ENCODE measurements at places on chromosomes 5 and 9.

- no peak for DNase-seq
These were observed 12.6 kb upstream of the DNAJB5 start for GRCh38 chr9:34976992-34977391.

DNA sequence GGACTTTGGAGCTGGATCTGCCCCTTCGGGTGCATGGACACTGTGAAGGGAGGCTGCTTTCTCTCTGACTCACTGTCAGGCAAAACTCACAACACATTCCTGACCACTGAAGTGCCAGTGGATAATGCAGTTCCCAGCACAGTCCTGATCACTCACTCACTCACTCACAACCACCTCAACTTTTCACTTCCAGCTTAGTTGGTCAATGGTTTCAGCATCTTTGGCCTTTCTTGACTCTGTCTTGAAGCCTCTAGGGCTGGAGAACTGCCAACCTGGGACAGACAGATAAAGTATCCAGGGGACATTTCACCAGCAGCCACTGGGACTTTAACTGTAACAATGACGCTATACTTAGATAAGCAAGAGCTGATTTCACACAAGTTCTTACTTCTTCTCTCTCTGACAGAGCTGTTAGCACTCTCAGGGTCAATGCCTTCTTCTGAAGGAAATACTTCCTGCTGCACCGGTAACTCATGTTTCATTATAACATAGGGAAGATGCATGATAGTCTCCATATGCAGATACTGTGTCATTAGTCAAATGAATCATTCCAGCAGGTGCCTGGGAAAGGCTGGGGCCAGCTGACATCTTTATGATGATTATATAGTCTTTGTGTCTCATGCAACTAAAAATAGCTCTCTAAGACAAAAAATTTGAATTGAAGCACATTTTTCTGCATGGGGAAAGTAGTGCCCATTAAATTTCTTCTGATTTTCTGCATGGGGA is 499.0 kb downstream of the SEMA5A start:
- no peak for DNase-seq

GRCh38 chr5:117679046-117679445 is 1104.4 kb upstream of the SEMA6A start:
- no peak for DNase-seq

GRCh38 chr5:150221471-150221870 is 31.6 kb downstream of the SLC6A7 start:
- DNase-seq: no peak

- DNase-seq: peak; percentile 85
These were observed 218.8 kb upstream of the ADAMTSL1 start for GRCh38 chr9:18255158-18255629.

- no peak for DNase-seq
These were observed 156.4 kb upstream of the RFX3 start for GRCh38 chr9:3682186-3682585.

DNA sequence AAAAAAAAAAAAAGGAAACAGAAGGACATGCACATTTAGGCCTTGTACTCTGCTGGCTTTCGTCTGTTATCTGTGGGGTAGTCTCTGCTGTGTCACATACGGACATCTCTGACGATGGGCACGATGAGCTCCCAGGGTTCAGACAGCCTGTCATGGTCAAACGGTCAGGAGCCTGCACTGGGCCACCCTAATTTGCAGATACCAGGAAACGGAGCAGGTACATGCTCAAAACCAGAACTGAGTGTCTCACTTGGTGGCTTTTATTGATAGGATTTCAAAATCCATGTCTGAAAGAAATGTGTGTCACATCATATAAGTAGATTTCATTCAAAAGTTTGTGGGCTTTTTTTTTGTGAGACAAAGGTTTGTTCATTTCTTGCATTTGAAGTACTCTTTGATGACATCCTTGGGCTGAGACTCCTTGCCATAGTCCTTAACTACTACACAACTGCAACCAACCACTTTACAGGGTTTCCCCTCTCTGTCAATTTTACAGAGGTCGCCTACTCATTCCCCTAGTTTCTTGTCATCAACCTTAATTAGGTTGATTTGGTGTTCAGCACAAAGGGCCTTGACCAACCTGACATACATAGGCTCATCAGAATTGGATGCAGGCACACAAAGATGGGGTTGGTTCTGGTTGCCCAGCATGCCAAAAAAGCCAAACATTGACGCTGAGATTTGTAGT is 9.0 kb downstream of the CKMT2 start:
- no peak for DNase-seq

GRCh38 chr5:135480511-135480910 is 28.4 kb upstream of the TIFAB start:
- no peak for DNase-seq

DNA sequence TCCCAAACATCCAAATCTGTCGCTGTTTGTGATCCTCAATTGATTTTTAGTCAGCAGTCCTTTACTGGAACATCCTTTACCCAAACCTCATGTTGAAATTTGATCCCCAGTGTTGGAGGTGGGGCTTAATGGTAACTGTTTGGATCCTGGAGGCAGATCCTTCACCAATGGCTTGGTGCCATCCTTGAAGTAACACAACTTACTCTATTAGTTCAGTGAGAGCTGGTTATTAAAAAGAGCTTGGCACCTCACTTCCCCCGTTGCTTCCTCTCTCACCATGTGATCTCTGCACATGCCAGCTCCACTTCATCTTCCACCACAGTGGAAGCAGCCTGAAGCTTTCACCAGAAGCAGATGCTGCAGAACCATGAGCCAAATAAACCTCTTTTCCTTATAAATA is 40.3 kb downstream of the DNAJB5 start:
- DNase-seq: no peak

DNA sequence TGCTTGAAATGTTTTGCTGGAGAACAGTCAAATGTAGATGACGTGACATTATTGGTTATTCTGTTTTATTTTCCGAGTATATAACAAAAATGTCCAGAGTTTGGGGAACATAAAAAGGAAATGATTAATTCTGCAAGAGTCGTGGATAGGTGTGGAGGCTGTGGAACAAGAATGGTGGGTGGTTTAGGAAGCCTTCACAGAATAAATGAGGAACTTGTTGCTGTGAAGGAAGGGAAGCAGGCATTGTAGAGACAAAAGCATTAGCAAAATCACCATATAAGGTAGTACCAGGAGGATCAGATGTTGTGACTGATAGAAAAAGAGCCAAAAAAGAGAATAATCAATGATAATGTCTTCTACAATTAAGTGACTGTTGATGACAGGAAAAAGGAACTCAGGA is 66.2 kb upstream of the CNTLN start:
- no peak for DNase-seq

GRCh38 chr5:8538821-8539220 is 669.9 kb downstream of the MTRR start:
- peak; percentile 97 for DNase-seq

DNA sequence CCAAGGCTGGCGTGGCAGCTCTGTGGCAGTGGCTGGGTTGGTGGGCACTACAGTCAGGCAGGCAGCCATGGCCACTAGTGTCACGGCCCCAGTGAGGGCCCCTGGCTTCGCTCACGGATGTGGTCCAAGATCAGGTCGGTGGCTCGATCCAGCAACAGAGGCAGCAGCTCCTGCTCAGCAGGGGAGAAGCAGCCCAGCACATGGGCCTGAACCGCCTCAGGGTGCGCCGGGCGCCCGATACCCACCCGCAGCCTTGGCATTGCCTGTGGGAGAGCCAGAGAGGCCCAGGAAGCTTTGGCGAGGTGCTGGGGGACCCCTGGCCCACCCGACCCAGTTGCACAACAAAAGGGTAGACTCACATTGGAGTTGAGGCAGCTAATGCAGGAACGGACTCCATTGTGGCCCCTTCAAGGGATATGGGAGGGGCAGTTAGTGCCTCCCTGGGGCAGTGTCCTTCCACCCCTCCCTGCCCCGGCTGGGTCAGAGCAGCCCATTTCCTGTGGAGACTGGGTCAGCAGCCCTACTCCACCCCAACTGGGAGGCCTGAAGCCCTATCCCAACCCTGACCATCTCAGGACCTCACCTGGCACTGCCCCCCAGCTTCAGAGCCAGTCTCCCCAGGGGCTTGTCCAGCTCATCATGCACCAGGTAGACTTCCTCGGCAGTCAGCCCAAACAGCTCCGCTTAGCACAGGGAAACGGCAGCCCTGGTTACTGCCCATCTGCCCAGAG is 1.3 kb downstream of the PTRH1 start:
- DNase-seq: no peak

GRCh38 chr9:32884482-32884881 is 101.1 kb downstream of the TMEM215 start:
- no peak for DNase-seq

DNA sequence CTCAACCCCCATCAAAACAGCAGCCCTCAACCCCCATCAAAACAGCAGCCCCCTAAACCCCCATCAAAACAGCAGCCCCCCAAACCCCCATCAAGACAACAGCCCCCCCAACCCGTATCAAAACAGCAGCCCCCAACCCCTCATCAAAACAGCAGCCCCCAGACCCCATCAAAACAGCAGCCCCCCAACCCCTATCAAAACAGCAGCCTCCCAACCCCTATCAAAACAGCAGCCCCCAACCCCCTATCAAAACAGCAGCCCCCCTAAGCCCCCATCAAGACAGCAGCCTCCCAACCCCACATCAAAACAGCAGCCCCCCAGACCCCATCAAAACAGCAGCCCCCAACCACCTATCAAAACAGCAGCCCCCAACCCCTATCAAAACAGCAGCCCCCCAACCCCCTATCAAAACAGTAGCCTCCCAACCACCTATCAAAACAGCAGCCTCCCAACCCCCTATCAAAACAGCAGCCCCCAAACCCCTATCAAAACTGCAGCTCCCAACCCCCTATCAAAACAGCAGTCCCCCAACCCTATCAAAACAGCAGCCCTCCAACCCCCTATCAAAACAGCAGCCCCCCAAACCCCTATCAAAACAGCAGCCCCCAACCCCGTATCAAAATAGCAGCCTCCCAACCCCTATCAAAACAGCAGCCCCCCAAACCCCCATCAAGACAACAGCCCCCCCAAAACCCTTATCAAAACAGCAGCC is 1.2 kb downstream of the TPPP start:
- no peak for DNase-seq

- DNase-seq: no peak
These were observed 51.9 kb upstream of the JAK2 start for GRCh38 chr9:4933177-4933576.

DNA sequence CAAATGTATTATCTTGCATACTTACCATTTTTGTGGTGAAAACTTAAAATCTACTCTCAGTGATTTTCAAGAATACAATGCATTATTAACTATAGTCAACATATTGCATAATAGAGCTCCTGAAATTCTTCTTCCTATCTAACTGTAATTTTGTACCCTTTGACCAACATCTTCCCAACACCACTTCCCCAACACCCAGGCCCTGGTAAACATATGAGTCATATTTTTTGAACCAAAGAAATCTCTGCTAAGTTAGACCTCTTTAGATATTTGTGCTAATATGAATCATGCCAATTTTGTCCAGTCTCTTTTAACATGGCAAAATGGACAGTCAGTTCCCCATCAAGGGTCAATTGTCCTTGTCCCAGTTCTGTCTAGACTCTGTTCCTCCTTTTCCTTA is 18.5 kb upstream of the RGS7BP start:
- DNase-seq: no peak

DNA sequence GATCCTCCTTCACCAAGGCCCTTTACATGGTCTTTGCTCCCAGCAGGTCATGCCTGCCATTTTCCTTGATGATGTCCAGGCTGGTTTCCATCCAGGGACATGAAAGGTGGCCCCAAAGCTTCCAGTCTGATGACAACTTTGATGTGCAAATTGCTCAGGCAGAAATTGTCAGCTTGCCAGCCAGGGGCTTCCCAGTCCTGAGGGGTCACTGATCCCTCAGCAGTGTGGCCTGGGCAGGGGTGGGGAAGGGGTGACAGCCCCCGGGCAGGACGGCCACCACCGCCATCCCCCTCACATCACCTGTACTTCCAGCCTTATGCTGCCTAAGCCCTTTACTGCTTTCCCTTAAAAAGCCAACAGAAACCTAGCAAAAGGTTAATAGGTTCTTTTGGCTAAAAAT is 96.3 kb downstream of the ANKRD33B start:
- DNase-seq: no peak

DNA sequence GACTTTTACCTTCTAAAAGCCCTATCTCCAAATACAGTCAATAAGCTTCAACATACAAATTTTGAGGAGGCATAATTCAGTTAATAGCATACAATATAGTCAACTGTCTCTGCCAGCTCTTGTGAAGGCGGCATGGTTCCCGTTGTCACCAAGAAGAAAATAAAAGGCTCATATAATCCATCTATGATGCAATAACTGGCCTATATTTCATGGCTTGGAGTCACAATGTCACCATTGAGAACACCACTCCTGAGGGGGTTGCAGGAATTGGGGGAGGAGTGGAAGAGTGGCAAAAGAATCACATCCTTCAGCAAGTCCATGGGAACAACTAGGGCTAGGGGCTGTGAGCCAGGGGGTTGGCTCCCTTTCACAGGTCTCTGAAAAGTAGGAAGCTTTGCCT is 16.0 kb upstream of the ASTN2 start:
- no peak for DNase-seq

- no peak for DNase-seq
These were observed 115.8 kb downstream of the DRD1 start for GRCh38 chr5:175328176-175328575.

GRCh38 chr9:134936346-134937163 is 18.8 kb upstream of the FCN1 start:
- DNase-seq: no peak

DNA sequence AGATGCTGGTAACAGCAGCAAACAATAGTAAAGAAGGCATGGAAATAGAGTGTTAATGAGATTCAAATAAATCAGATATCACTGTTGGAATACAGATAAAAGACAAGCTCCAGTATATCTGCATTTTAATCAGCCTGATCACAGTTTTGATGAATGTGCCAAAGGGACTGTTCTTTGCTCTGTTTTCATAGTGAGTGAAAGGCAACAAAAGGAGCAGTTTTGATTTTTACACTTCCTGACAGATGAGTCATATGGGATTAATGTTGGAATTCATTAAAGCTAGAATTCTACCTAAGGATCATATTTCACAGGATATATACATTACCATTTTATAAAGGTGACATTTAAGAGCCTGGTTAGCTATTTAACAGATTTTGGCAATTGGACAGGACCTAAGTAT is 743.3 kb upstream of the PTPRD start:
- no peak for DNase-seq

GRCh38 chr5:135466178-135467050 is 14.3 kb upstream of the TIFAB start:
- DNase-seq: peak; percentile 54

GRCh38 chr5:157267761-157268480 is 2.0 kb downstream of the CYFIP2 start:
- DNase-seq: no peak

DNA sequence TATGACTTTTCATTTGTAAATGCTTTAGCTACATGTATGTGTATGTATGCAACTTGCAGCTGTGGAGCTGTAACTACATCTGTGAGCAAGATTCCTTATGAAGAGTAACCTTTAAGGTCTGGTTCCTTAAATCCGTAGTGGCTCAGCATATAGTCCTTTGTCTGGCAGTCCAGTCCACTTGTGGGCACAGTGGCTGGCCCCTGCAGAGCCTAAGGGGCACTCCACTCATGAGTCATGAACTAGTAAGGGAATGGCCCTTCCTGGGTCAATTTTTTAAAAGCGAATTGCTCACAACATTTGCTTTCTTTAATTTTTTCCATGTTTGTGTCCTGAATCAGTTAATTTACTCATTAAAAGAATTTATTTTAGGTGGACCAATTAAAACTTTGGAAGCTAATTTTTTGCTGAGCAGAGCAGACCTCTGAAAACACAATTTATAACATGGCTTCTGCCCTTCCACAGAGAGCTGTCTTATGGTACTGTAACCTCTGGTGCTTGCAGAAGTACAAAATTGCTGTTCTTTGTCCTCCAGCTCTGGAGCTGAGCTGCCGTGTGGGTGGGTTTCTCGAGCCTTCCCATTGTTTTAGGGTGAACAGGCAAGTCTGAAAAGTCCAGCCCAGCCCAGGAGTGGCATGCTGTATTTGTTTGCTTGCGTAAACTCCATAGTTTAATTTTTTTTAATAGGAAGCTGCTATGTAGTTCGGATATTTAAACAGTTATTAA is 110.1 kb downstream of the MVB12B start:
- no peak for DNase-seq
